ENCODE measurements at places on chromosomes 6 and 20.

- H3K4me3 ChIP-seq = no peak overlapping the region
- H3K4me1 ChIP-seq = no peaks in the 10 kb centered on the region
- H3K27ac ChIP-seq = no peak overlapping the region
- no peak for DNase-seq
Observed at GRCh38 chr6:152957796-152958195, 25.0 kb downstream of the FBXO5 start.

GRCh38 chr6:17022604-17023003 lies 79.2 kb upstream of the STMND1 start:
- H3K4me1 ChIP-seq = no peaks in the 10 kb centered on the region
- H3K36me3 ChIP-seq = peaks cover 3% of the 10 kb centered on the region
- no peak overlapping the region for H3K4me3 ChIP-seq
- no peak overlapping the region for H3K27ac ChIP-seq

DNA sequence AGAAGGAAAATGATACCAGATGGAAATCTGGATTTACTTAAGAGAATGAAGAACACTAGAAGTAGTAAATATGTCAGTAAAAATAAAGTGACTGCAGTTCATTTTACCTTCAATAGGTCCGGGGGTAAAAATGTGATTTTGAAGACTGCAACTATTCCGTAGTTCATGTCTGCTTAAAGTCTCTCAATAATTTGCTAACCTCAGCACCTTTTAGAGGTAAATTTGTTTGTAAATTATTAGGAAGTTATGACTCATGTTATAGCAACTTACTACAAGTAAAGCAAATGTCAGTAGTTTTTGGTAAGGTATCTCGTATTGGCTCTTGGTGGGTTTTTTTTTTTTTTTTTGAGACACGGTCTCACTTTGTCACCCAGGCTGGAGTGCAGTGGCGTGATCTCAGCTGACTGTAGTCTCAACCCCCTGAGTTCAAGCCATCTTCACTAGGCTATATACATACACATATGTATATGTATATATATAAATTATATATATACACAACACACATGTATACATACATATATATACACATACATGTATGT lies 32.1 kb downstream of the BICRAL start:
- H3K27me3 ChIP-seq = no peaks in the 10 kb centered on the region
- DNase-seq = no peak
- no peaks in the 10 kb centered on the region for H3K4me1 ChIP-seq
- peaks cover 6% of the 10 kb centered on the region for H3K36me3 ChIP-seq
- no peak overlapping the region for H3K4me3 ChIP-seq
- no peak overlapping the region for H3K27ac ChIP-seq

- H3K36me3 ChIP-seq = peaks cover 22% of the 10 kb centered on the region
- H3K4me3 ChIP-seq = no peak overlapping the region
- DNase-seq = no peak
- H3K27ac ChIP-seq = no peak overlapping the region
Observed at GRCh38 chr6:89874438-89874837, 19.8 kb upstream of the GJA10 start.

DNA sequence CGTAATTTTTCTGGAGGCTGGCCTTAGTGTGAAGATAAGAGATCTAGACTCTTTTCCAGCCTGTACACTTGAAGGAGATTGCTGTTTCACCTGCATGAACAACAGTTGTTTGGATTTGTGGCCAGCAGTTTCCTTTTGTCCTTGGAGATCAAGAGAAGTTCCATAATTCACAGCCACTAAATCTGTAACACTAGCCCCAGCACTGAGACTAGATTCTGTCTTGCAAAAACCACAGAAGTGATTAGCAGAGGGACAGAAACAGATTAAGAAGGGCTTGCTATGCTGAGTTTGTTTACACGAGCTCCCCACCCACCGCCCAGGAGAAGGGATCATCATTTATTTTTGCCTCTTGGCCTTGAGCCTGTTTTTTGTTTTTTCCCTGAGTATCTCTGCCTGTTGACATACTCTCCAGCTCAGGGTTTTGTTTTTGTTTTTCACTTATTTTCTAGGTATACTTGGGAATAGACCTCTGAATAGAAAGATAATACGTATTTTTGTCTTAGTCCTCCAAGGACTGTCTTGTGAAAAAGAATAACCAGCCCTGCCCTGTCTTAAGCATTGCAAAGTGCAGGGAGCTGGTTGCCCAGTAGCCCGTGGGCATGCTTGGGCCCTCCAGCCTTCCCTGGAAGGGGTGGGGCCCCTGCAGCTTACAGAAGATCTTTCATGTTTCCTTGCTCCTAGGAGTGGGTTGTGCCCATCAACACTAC lies 93.1 kb upstream of the SOX4 start:
- H3K4me1 ChIP-seq = peaks cover 34% of the 10 kb centered on the region
- no peaks in the 10 kb centered on the region for H3K27me3 ChIP-seq
- no peak for DNase-seq

All from mesothelial cell of epicardium (in vitro differentiated cells).